Stimulated activated CD8-positive, alpha-beta memory T cell treated with anti-CD3 and anti-CD28 coated beads, Interleukin-7, amount 100 ng/mL, for 4 hours (primary cell): ENCODE measurements at places on chromosomes 5 and 9.

DNA sequence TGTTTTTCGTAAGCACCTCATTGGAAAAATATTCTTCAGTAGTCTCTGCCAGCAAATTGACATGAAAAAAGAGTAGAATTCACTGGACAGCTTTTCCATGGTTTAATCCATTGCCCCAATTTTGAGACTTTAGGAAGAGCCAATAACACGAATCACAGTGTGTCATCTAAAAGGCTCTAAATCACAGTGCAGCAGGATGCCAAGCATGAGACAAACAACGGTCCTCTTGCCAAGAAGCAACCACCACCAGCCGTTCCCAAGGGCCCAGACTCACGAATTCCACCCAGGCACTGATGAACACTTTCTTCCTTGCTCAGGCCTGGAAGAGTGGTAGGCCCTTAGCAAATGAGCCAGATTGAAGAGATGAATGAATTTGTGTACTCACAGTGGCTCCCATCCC, 18.3 kb upstream of the IRX4 start:
- no peak for DNase-seq

- DNase-seq = no peak
Measured at GRCh38 chr9:10843151-10843550, 230.3 kb upstream of the PTPRD start.

DNA sequence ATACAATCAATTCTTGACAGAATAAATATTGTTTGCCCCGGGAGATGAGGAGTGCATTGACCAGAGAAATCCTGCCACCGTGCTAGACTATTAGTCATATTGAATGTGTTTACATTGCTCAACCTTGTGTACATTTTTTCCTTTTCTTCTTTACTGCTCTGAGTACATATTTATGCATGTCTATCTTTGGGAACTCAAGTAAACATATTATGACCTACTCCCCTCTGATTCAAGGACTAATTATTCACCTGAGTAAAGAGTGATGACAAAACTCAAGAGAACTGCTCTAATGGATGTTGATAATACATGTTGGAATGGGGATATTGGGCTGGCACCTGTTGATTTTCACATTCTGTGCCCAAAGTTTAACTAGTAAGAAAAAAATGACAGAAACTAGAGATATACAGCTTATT, 3.9 kb upstream of the SPINK1 start:
- no peak for DNase-seq

- DNase-seq = no peak
Measured at GRCh38 chr5:81402192-81402930, 8.4 kb upstream of the ACOT12 start.

DNA sequence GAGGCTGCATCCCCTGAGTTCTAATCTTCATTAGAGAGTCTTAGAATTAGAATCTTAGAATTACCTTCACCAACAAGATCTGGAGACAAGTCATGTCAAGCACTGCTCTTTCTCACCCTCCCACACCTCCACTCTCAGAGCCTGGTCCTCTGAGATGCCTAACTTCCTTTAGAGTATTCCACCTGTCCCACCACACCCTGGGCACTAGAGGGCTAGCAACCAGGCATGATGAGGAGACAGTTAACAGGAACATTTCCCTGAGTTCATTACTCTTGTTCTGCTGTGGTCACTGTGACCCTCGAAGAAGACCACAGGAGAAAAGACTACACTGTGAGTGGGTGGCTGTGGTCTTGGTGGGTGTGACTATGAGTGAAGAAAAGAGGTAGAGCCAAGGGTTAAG, 25.2 kb upstream of the MAP1B start:
- DNase-seq = no peak

DNA sequence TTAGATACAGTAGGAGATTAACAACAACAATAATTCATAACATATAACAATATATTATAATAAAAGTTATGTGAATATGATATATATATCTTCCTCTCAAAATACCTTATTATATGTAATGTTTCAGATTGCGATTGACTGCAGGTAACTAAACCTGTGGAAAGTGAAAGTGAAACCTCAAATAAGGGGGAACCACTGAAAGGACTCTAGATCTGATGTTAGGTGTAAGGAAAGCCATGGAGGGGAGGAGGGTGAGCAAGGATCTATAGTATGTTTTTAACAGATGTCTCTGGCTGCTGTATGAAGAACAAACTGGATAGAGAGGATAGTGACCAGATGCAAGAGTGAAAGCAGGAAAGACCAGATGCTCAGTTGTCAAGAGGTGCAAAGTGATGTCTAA, 5.8 kb upstream of the FSTL4 start:
- DNase-seq = no peak

GRCh38 chr5:77620405-77620804, 18.1 kb downstream of the OTP start:
- DNase-seq = no peak

DNA sequence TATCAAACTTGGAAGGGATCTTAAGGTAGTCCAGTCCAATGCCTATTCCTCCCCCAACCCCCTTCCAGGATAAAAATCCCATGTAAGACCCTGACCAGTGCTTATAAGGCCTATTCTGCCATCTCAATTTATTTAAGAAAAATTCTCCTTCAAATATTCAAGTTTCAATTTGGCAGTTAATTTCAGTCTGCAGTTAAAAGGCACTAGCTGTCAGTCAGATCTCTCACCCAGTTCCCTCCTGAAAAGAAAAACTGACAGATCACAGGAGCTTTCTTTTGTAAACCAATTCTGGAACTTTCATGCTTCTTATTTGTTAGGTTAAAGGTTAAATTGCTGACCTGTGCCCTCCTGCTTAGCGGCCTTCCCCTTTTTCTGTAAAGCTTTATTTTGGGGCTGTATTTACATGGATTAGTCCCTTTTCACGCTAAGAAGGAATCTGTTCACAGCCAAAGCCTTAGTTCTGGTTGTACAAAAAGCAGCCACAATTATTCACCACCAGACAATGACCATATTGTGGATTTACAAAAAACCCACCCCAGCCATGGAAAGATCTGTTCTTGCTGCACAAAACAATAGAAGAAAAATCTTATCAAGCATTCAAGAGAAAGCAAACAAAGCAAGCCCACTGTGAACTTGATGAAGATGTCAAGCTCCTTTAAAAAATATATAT, 68.7 kb downstream of the DENND1A start:
- DNase-seq = no peak

- no peak for DNase-seq
Measured at GRCh38 chr5:120256376-120256775, 207.7 kb upstream of the PRR16 start.

- DNase-seq = no peak
Measured at GRCh38 chr9:133545494-133546286, 11.2 kb downstream of the ADAMTSL2 start.

GRCh38 chr5:126909856-126910255, 120.5 kb downstream of the MARCHF3 start:
- DNase-seq = no peak

DNA sequence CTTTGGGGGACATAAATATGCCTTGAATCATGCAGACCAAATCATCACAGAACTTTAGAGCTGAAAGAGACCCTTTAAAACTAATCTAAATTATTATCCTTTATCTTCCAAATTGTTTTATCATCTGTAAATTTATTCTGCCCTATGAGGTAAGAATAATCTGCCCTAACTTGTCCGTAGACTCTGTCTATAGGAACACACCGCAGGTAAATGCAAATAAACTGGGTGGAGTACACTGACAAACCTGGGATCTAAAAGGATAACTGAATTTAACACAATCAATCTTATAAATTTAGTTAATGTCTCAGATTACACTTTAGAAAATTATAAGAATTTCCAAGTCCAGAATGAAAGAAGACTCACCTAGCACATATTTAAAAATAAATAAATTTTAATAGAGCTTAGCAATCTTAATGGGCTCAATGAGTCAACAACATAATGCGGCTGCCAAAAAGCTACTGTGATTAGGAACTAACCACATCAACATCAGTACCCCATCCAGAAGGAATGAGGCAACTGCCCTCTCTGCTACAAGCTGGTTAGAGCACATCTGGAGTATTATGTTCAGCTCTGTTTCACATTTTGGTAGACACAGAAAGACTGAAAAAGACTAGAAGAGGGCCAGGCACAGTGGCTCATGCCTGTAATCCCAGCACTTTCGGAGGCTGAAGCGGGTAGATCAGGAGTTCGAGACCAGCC, 5.6 kb downstream of the MEGF9 start:
- DNase-seq = no peak

GRCh38 chr5:179802950-179803562, 3.6 kb downstream of the MGAT4B start:
- no peak for DNase-seq

- no peak for DNase-seq
Measured at GRCh38 chr9:136880651-136881050, 5.7 kb upstream of the TRAF2 start.

DNA sequence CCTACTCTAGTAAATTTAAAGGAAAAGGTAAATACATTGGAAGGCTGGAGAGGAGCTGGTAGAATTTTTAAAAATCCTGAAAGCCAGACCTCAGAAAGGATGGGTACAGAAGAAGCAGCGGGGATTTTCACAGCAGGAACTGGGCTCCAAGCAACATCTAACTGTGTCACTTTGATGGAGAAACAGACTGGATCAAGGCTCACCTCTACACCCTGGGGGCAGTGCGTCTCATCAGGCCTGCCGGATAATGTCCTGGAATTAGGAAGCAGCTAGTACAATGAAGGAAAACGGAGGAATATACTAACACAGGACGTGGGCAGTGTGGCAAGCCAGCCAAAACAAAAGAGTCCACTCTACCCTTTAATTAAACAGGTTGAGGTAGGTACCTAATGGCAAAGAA, 463.6 kb downstream of the TAF11L14 start:
- DNase-seq = no peak

DNA sequence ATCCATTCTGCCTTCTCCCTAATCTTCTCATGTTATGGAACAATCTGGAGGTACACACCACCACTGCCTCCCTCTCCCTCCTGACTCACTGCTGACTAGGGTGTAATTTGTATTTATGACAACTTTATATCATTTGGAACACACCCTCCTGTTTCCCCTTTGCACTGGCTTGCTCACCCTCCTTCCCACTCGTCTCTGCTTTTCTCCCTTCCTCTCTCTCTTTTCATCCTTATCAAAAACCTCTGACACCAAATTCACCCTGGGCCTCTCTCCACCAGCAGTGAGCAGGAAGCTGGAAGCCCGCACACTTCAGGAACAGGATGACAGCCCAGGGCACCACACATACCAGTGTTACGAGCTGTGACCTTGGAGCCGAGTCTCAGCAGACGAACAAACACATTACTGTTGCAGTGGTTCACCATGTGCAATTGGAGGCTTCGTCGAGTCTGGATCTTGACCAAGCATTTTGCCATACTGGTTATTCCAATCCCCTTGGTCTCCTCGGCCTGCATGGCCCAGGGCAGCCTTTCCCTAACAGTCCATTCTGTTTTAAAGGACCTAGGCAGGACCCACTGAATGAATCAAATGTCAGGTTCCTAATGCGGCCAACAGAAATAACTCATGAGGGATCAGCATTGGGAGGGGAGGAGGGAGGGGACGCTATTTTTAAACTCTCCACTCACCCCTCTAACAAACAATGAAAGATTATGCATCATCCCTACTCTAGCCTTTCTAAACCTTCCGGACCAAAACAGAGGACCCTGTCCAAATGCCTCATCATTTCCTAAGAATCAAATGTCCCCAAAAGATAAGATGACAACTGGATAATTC, 203.9 kb upstream of the RASEF start:
- DNase-seq = no peak

- DNase-seq = no peak
Measured at GRCh38 chr9:6428940-6429889, 16.2 kb downstream of the UHRF2 start.

DNA sequence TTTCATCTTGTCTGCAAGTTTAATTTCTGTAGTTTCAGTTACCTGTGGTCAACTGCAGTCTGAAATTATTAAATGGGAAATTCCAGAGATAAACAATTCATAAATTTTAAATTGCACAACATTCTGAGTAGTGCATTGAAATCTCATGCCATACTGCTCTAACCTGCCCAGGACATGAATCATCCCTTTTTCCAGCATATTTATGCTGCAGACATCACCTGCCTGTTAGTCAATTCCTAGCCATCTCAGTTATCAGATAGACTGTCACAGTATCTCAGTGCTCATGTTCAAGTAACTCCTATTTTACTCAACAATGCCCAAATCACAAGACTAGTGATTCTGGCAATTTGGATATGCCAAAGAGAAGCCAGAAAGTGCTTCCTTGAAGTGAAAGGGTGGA, 223.0 kb upstream of the GRIA1 start:
- DNase-seq = no peak

DNA sequence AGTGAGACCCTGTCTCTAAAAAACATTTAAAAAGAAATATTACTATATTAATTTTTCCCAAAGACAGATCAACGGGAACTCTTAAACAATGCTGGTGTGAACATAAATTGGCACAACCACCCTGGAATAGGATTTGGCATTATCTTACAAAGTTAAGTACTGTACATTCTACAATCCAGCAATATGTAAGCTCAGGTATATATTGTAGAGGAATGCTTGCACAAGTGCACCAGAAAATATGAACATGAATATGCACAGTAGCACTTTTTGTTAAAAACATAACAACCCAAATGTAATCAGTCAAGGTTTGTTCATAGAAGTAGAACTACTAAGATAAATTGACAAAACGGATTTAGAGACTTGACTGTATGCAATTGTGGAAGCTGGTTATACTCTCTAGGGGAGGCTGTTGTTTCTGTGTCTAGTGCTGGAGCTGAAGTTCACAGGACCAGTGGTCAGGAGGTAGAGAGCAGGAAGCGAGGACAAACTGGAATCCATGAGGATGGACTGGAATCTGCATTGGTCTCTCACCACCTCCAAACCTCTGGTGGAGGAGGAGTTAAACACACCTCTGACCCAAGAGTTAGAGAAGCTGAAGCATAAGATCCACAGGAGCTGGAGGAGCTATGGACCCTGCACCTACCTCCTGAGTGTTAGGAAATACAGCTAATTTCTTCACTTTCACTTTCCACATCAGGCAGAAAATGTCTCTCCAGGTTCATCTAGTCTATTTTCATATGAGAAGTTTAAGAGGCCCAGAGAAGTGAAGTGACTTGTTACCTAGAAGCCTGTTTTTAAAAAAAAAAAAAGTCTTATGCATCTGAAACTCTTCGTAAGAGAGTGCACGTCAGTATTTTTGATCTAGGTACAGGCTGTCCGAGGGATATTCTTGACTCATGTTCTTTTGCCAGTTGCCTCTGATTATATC, 20.3 kb upstream of the RIC1 start:
- no peak for DNase-seq

- no peak for DNase-seq
Measured at GRCh38 chr5:171131497-171131896, 177.6 kb upstream of the TLX3 start.

DNA sequence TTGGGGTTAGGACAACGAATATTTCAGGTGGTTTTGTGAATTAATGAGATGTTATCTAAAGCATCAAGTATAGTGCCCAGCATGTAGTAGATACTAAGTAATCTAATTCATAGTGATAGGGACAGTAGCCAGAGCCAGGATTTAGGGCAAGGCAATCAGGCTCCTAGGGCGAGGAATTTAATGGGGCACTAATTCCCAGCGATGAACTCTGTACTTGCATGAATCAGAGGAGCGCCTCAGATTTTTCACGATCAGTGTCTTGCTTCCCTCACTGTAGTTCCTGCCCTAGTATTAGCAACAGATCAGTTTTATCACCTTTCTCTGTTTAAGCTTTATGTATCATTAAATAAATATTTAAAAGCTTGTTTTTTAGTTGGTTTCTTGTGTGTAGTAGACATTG, 3.1 kb downstream of the AGGF1 start:
- DNase-seq = no peak
